ENCODE measurements at places on chromosomes 11 and 22.

DNA sequence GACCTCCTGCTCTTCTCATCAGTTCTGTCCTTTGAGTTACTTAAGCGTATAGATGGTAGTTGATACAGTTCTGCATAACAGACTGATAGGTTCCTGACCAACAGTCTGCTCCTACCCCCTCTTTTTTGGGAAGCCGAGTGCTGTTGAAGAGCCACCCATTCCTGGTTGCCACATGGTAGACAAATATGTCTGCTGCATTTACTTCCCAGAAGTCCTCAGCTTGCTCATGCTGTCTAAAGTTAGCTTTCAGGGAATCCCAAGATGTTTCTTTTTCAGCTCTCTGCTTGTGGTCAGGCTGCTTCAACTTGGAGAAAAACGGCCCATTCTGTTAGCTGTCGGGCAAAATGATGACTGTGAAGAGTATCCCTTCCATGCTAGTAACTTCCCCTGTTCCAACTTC is 48.7 kb downstream of the C22orf31 start:
- H3K4me1 ChIP-seq: peaks cover 11% of the 10 kb centered on the region
- H3K27ac ChIP-seq: no peak overlapping the region
- DNase-seq: no peak

DNA sequence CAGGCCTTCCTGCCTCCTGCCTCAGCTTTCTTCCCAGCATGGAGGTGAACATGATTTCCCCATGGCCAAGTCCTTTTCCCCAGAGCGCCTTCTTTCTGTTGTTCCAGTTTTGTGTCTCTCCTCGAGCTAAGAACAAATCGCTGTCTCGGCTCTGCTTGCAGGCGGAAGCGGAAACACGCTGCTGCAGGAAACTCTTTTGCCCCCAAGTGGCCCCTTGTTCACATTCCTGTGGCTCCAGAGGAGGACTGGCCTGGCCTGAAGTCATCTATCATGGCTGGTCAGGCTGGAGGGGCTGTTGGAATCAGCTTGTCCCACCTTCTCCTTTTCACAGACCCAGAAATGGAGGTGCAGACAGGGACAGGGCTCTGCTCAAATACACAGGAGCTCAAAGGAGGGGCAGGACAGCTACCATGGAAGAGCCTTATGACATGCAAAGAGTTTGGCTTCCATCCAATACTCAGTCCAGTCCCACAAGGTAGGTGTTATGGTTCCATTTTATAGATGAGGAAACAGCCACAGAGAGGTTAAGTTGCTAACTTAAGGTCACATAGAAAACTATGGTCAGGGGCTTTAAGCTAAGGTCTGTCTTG is 182.2 kb upstream of the SYT13 start:
- H3K36me3 ChIP-seq: no peaks in the 10 kb centered on the region
- H3K27ac ChIP-seq: no peak overlapping the region

GRCh38 chr11:15118431-15118830 is 3.7 kb downstream of the INSC start:
- peaks cover 15% of the 10 kb centered on the region for H3K4me1 ChIP-seq
- H3K36me3 ChIP-seq: no peaks in the 10 kb centered on the region
- no peak overlapping the region for H3K27ac ChIP-seq

- H3K4me1 ChIP-seq: peaks cover 6% of the 10 kb centered on the region
- peaks cover 9% of the 10 kb centered on the region for H3K36me3 ChIP-seq
- H3K27me3 ChIP-seq: no peaks in the 10 kb centered on the region
Observed at GRCh38 chr11:129992161-129992944, 10.3 kb downstream of the PRDM10 start.

DNA sequence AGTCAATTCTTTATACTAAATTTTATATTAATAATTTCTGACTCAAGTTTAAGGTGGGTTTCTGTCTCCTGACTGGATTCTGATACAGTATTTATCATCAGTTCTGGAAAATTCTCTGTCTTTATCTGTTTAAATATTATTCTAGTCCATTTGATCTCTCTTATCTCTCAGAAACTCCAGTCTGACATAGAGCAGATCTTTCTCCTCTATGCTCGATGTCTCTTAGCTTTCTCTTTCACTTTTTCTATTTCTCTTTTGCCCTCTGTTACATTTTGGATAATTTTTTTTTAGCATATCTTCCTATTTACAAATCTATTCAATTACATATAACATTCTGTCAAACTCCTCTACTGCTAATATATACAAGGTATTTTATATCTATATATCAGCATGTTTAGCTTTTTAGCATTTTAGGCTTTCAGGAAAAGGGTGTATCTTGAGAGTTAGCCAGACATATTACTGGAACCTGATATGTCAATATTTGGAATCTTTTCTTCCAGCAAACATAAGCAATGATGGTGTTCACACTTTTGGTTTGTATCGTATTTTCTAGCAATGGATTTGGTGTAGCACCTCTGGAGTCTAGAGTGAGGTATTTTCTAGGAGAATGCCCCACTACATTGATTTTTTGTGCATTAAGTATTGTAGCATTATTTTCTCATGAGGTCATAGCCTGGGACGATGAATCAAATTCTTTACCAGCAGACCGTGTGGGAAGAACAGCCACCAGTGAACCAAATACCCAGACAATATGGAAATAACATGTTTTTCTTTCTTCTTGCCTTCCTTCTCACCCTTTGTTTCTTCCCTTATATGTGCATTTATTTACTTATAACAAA is 4.1 kb upstream of the NNMT start:
- H3K4me3 ChIP-seq: no peak overlapping the region
- no peak for DNase-seq
- H3K27me3 ChIP-seq: peaks cover 9% of the 10 kb centered on the region
- no peak overlapping the region for H3K27ac ChIP-seq
- H3K4me1 ChIP-seq: peaks cover 5% of the 10 kb centered on the region
- no peaks in the 10 kb centered on the region for H3K36me3 ChIP-seq

- peak overlapping the region; percentile 97 for H3K27ac ChIP-seq
- H3K27me3 ChIP-seq: peaks cover 6% of the 10 kb centered on the region
- H3K4me3 ChIP-seq: peak overlapping the region; percentile 89
- peaks cover 17% of the 10 kb centered on the region for H3K36me3 ChIP-seq
- peaks cover 24% of the 10 kb centered on the region for H3K4me1 ChIP-seq
- DNase-seq: peak; percentile 83
Observed at GRCh38 chr11:95067039-95067840, 521 bp downstream of the SRSF8 start.

Measured in activated naive CD4-positive, alpha-beta T cell treated with anti-CD3 and anti-CD28 coated beads, Interleukin-2, amount 10 ng/mL, durations not matched to agents 7 days and 5 days (primary cell).